ENCODE measurements at places on chromosomes 7 and 10. TPM values are rescaled to one million over a fixed set of nuclear protein-coding genes. Genes with fewer than 3 reads are reported as not detected.

GRCh38 chr10:13634207-13634606, 47.4 kb downstream of the PRPF18 start:
- peaks cover 23% of the 10 kb centered on the region for H3K36me3 ChIP-seq
- H3K4me3 ChIP-seq = no peak overlapping the region
- no peaks in the 10 kb centered on the region for H3K27me3 ChIP-seq
- no peak overlapping the region for H3K27ac ChIP-seq
- H3K4me1 ChIP-seq = no peaks in the 10 kb centered on the region
- no peak for DNase-seq

- no peak overlapping the region for H3K27ac ChIP-seq
- no peak for DNase-seq
- H3K27me3 ChIP-seq = no peaks in the 10 kb centered on the region
- no peaks in the 10 kb centered on the region for H3K36me3 ChIP-seq
- H3K4me3 ChIP-seq = no peak overlapping the region
- no peaks in the 10 kb centered on the region for H3K4me1 ChIP-seq
These were observed 95.9 kb downstream of the CHRM2 start for GRCh38 chr7:136964347-136964746.

The NPC1L1 gene
- not detected for total RNA-seq

DNA sequence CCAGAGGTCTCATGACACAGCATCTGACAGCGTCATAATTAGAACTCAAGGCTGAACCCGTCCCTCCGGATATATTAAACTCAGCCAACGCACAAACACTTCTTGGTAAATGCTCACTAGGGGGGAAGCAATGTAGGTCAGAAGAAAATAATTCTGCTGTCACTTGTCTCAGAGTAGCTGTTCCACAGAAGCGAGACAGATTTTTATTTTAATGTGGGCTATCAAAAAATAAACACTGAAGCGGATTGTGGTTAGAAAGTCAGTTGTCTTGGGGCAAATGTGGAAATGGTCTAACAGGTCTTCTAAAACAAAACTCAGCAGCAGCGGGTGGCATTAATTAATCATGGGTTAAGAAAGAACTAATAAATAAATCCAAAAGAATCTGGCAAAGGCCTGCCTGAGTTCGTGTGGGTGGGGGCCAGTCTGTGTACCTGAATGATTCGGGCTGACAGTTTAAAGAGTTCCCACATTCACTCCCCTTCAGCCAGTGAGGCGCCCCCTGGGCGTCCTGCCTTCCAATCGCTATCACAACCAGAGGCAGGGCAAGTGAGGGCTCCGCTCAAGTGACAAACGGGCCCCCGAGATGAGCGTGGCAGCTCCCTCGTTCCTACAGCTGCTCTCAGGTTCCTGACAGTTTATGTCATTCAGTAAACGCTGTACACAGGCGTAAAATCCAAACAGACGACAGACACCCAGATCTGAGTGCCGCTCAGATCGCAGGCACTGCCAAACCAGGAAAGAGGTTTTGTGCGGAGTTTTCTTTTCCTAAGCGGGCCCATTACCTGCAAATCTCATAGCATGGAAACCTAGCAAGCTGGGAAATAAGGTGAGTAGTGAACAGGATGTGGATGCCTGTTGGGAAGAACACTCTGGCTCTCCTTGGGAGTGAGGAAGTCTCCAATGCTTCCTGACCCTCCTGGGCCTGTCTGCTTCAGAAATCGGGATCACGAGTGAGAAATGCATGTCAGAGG, 52.9 kb downstream of the NRAP start:
- no peak overlapping the region for H3K4me3 ChIP-seq
- no peak for DNase-seq
- no peaks in the 10 kb centered on the region for H3K36me3 ChIP-seq
- H3K4me1 ChIP-seq = no peaks in the 10 kb centered on the region
- H3K27me3 ChIP-seq = no peaks in the 10 kb centered on the region

DNA sequence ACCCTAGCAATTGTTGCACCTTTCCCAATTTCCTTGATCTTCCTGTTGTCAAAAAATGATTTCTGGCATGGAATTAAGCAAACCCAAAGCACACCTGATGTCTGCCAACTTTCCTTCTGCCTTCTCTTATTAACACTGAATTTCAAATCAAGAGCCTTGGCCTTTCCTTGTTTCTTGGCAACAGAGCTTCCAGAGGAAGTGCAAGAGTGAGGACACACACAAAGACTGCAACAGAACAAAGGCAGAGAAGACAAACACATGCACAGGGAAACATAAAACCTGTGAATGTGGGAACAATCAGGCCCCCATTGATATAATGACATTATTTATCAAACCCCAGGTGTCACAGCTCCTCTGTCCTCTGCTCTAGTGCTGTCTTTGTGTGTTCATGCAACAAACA, 73.0 kb upstream of the IL6 start:
- DNase-seq = no peak
- no peaks in the 10 kb centered on the region for H3K27me3 ChIP-seq
- H3K36me3 ChIP-seq = no peaks in the 10 kb centered on the region
- H3K4me3 ChIP-seq = no peak overlapping the region
- no peak overlapping the region for H3K27ac ChIP-seq

DNA sequence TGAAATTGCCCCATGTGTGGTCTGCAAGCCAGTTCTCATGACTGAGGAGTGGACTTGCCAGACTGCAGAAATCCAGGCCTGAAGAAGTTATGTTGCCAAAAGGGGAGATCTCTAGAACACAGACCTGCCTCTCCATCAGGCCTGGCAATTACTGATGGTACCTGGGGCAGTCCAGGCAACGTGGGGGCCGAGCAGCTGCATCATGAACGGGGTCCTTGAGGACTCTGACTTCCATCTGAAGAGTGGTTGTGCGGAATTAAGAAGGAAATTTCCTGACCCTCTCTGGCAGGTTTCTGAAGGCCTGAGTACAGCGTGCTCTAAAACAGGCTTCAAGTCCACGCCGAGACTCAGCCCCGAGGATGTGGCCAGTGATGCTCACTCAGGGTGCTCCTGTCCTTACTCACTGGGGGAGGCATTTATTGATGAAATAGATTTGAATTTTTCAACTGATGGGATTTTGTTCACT, 30.4 kb downstream of the RAMP3 start:
- no peaks in the 10 kb centered on the region for H3K36me3 ChIP-seq
- no peak overlapping the region for H3K27ac ChIP-seq
- no peak overlapping the region for H3K4me3 ChIP-seq
- no peaks in the 10 kb centered on the region for H3K27me3 ChIP-seq
- DNase-seq = no peak
- H3K4me1 ChIP-seq = no peaks in the 10 kb centered on the region
